ENCODE measurements at places on chromosomes 12 and 14.

DNA sequence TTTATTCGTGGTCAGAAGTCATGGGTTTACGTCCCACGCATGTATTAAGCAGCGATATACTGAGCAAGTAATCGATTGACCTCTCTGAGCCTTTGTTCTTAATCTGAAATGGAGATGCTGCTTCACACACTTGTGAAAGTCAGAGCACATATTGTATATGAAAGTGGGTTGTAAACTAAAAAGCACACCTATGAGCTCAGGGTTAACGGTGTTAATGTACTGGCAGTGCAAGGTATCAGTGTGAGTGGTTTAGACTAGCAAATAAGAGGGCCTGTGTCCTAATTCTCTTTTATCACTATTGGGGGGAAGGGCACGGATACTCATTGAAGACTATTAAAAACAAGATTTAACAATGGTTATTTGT lies 676 bp downstream of the MRPL42 start:
- DNase-seq = peak; percentile 12

GRCh38 chr12:48767521-48767920 lies 21.4 kb downstream of the ADCY6 start:
- no peak for DNase-seq

DNA sequence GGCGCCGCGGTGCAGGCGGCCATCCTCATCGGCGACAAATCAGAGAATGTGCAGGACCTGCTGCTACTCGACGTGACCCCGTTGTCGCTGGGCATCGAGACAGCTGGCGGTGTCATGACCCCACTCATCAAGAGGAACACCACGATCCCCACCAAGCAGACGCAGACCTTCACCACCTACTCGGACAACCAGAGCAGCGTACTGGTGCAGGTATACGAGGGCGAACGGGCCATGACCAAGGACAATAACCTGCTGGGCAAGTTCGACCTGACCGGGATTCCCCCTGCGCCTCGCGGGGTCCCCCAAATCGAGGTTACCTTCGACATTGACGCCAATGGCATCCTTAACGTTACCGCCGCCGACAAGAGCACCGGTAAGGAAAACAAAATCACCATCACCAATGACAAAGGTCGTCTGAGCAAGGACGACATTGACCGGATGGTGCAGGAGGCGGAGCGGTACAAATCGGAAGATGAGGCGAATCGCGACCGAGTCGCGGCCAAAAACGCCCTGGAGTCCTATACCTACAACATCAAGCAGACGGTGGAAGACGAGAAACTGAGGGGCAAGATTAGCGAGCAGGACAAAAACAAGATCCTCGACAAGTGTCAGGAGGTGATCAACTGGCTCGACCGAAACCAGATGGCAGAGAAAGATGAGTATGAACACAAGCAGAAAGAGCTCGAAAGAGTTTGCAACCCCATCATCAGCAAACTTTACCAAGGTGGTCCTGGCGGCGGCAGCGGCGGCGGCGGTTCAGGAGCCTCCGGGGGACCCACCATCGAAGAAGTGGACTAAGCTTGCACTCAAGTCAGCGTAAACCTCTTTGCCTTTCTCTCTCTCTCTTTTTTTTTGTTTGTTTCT lies 1.7 kb downstream of the HSPA2 start:
- DNase-seq = peak; percentile 10

DNA sequence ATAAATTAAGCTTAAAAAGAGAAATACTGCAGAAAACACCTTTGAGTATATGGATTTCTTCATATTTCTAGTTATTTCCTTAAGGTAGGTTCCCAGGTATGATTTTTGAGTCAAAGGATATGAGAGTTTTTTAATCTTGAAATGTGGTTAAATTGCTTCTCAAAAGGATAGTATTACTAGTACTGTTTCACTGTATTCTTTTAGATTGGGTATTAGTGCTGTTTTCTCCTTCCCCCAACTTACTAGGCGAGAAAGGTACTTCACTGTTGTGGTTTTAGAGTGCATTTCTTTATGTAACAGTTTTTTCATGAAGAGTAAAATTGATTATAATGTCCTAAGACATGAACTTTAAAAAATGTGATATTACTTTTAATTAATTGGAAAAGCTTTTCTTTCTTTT lies 13.5 kb downstream of the FRS2 start:
- no peak for DNase-seq

GRCh38 chr12:117034701-117035151 lies 64.5 kb downstream of the TESC start:
- DNase-seq = no peak

- no peak for DNase-seq
Measured at GRCh38 chr12:47316609-47317049, 236.9 kb upstream of the AMIGO2 start.

DNA sequence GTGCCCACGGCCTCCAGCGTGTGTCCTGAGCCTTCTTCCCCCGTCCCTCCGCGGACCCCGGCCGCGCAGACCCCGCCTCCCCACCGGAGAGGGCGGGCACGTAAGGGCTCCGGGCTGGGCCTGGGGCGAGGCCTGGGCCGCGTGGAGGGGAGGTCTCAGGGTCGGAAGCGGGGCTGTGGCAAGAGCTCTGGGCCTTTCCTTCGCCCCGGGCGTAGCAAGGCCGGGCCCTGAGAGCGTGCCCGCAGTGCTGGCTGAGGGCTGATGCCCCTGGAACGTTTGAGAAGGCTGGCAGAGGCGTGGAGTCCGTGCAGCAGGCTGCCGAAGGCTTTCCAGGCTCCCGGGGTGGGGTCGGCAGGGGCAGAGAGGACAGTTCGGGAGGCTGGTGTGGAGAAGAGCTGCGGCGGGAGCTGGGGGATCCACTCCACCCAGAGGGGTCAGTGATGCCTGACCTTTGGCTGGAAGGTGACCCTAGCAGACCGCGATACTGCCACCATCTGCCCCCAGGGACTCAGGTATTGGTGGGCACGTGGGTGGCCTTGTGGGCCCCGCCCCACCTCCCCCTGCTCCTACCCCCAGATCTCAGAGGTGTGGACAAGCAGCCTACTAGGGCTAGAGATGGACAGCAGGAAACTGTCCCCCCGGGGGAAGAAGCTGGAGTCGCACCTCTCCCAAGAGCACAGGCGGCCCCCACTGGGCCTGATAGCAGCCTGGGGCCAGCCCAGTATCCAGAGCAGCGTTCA lies 558 bp downstream of the TEX22 start:
- DNase-seq = peak; percentile 61

- no peak for DNase-seq
Measured at GRCh38 chr12:94264736-94265485, 116.5 kb downstream of the PLXNC1 start.

GRCh38 chr12:48970702-48971334 lies 717 bp downstream of the WNT10B start:
- no peak for DNase-seq
